ENCODE measurements at places on chromosomes 7 and 10.

- DNase-seq: no peak
These were observed 1098.5 kb upstream of the LRRTM3 start for GRCh38 chr10:65827359-65827758.

DNA sequence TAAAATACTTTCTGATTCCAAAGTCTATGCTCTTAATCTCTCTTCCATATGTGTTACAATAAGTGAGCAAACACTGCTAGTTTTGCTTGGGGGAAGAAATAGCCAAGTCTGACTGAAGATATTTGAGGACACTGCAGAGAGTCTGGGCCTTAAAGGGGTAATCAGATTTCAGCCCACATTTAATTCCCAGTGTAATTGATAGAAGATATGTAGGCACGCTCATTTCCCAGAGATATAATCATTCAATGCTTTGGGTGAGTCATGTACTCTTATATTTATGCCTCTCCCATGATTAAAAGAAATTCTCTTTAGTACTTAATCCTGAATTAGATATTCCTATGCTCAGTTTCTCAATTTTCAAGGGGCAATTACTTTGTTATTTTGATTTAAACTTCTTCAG lies 178.1 kb upstream of the POM121L12 start:
- DNase-seq: no peak

DNA sequence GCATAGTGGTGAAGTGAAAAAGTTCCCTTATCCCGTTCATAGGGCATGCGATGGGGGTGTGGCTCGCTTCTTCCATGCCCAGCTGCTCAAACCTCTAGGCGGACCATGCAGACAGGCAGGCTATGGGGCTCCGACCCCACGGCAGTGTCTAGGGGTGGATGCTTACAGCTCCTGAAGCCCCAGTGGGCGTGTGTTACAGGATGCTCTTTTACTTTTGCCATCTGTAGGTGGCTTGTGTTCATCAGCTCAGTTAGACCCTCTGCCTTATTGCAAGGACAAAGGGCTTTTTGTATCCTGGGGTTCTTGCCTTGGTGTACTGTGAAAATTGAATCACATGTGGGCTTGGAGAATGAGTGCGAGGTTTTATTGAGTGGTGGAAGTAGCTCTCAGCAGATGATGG lies at the start of gene MYL10:
Gene MYL10, minus strand, starts transcription at position 126 of the 400 bp plus-strand sequence. CDS start 178 bp downstream, outside the sequence.
- DNase-seq: no peak

DNA sequence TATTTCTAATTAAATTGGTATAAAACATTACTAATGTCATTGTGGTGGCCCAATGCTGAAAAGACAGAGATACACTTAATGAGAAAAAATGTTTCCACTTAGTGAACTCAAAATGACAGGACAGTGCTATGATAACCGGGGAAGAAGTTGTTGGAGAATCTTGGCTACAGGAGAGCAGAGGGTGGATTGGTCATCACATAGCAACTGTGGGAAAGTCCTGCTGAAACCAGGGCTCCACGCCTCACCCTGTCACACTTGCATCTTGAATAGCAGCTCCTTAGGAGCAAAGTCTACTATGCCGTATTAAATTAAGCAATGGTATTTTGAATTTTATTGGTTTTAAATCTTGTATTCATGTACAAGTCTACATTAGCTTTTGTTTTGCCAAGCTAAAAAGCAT lies 225.5 kb downstream of the KLF6 start:
- DNase-seq: no peak

DNA sequence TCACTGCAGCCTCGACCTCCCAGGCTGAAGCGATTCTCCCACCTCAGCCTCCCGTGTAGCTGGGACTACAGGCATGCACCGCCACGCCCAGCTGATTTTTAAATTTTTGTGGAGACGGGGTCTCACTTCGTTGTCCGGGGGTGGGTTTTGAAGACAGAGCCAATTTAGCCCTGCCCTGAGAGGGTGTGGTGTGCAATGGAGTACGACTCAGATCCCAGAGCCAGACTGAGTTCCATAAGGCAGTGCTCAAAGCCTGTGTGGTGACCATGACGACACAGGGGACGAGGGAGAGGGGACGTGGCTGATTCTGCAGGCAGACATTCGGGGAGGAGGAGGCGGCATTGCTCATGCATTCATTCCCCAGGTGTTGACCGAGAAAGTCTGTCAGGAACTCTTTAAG lies 72.1 kb downstream of the ZMIZ1 start:
- DNase-seq: no peak

DNA sequence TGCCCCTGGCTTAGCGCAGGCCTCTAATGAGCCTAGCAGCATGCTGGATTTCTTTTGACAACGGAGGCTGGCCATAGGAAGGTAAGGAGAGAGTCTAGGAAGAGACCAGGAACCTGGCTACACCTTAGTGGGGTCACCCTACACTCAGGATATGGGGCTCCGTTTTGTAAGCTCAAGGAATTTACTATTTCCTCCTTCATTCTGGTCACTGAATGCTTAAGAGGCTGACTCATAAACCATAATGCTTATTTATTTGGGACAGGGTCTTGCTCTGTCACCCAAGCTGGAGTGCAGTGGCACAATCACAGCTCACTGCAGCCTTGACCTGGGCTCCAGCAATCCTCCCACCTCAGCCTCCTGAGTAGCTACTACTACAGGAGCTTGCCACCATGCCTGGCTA lies 38.4 kb downstream of the CARD11 start:
- no peak for DNase-seq

DNA sequence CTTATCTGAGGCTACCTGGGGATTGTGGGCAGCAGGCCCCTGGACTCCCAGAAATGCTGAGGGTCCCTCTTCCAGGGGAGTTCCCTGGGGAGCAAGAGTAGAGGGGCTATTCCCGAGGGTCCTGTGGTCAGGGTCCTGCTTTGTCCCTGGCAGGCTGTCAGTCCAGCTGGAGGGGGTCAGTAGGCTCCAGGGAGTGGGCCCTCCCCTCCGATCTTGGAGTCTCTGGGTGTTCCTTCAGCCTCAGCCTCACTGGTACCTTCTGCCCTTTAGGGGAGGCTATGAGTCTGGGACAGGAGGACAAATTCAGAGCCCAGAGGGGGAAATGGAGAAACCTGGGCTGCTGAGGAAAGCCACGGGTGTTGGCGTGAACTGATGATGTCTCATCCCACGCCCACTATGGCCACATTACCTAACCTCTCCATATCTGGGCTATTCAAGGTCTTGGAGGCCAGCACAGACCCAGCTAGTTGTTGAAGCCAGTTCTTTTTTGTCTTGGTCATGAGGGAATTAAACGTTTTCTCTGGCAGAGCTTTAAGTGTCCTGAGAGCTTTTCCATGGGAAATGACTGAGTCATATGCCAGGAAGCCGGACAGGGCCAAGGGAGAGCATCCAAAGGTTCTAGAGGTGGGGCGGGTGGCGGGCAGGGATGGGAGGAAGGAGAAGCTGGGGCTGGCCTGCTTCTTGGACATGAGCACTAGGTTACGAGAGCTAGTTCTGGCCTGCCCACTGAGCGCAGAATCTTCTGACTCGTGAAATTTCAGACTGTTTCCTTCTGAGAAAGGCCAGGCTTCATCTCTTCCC lies 6.2 kb downstream of the CALHM2 start:
- DNase-seq: no peak

GRCh38 chr10:133294189-133294588 lies 14.5 kb downstream of the TUBGCP2 start:
- no peak for DNase-seq

DNA sequence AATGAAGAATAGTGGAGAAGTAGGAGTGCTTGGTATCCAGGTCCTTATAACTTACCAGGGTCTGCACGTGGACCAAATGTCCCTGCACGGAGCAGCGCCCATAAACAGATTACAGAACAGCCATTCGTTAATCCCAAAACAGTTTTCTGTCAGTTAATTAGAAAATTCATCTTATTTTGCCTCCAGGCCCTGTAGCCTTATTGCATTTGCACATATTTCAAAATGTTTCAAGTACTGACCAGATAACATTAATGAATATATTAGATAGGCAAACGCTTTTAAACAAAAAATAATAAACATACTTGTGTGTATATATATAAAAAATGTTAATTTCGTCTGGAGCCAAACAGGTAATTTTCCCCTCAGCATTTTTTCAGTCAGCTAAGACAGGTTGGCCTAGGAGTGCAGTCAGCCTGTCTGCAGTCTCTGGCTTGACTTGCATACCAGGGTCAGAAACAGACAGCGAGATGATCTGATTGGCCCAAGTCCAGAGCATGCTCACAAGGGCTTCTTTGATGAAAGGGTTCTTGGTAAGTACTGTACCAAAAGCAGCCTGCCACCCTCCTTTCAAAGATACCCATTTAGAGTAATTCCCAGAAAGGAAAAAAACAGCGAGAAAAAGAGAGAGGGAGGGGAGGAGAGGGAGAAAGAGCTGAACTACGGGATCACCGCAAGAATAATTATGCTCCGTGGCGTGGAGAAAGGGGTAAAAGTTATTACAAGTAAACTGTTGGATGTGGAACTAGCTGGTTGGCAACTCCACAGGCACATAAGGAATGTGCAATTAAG lies 194.4 kb upstream of the TCF7L2 start:
- DNase-seq: no peak

DNA sequence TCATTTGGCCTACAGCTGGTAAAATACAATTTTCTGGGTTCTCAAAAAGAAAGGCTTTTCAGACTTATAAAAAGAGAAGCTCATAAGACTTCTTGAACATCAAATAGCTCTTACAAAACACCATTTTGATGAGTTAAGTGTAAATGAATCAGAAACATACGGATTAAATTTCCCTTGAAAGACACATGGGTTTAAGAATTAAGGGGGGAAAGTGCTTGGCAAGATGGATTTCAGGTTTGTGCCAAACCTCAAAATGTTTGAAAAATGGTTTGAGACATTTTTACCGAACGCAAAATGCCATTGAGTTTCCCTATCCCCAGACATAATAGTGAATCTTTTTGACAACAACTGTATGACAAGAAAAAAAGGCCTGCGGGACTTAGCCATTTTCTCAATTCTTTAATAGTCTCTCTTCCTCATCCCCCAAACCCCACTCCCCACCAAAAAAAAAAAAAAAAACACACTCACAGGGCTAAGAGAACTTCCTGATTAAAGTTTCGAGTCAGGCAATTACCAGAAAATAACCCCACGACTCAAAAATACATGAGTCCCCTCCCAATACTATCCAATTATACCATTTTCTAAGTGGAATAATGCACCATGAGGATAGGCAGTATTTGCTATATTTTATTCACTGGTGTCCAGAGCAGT lies 260.1 kb downstream of the TRIL start:
- no peak for DNase-seq

GRCh38 chr10:69176823-69177222 lies 3.2 kb upstream of the SUPV3L1 start:
- no peak for DNase-seq

- no peak for DNase-seq
These were observed 72.1 kb downstream of the INHBA start for GRCh38 chr7:41630741-41631140.

DNA sequence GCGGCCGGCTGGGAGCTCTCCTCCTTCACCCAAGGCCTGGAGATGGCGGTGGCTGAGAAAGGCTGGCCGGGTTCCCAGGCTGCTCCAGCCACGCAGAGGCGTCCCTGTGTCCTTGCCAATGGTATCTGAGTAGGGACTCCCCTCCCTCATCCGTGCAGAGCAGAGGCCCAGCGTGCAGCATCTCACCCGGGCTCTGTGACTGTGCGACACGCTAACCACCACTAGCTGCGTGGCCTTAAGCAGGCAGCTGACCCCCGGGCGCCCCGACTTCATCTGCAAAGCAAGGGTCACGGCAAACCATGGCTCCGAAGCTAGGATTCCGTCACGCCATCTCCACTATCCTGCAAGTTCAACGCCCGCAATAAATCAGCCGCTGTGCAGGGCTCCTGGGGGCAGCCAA lies 47.2 kb upstream of the TNRC18 start:
- no peak for DNase-seq

DNA sequence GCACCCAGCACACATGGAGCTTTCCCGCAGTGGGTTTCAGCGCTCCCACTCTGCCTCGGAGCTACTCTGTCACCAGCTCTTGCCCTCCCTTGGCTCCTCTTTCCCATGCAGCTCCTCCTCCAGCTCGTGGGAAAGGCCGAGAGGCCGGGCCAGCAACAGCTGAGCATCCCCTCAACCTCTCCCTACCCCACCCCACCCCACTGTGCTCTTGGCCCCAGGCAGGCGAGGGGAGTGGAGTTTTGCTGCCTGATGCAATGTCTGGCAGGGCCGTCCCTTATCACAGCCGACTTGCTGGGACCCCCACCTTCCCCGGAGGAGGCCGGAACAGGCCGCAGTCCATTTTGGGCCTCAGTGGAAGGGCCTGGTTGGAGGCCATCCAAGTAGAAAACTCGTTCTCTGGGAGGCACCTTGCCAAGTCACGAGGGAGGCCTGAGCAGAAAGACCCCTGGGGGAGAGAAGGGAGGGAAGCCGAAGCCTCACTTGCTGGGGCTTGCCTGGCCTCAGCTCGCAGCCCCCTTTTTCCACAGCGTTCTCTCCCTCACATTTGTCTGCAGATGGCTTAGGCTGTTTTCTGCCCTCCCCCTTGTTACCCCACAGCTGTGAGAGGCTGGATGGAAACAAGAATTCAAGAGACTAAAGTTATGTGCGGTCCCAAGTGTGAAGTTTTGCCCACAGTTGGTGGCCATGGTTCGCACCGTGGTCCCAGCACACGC lies 35.3 kb downstream of the CHST3 start:
- DNase-seq: no peak

GRCh38 chr7:88628363-88629085 lies 131.0 kb upstream of the ZNF804B start:
- DNase-seq: no peak

- DNase-seq: no peak
These were observed 77.5 kb downstream of the AFAP1L2 start for GRCh38 chr10:114326795-114327194.
